ENCODE measurements at places on chromosomes 7 and 10. TPM values are rescaled to one million over a fixed set of nuclear protein-coding genes. Genes with fewer than 3 reads are reported as not detected.

DNA sequence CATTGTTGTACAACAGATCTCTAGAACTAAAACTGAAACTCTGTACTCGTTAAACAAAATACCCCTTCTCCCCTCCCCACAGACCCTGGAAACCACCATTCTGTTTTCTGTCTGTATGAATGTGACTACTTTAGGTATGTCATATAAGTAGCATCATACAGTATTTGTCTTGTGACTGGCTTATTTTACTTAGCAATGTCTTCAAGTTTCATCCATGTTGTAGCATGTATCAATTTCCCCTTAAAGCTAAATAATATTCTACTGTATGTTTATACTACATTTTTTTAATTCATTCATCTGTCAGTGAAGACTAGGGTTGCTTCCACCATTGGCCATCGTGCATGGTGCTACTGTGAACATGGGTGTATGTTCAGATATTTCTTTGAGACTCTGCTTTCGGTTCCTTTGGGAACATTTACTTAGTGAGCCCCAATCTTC is 71.2 kb upstream of the RPA3 start:
- H3K36me3 ChIP-seq, result 0 out of 2 replicates have a peak, but pooled peaks cover 3% of the 10 kb centered on the region
- H3K27me3 ChIP-seq, result no peaks in the 10 kb centered on the region
- peaks cover 54% of the 10 kb centered on the region for H3K4me1 ChIP-seq
- peak overlapping the region; percentile 34 for H3K27ac ChIP-seq

GRCh38 chr7:85186083-85186520 is 754 bp downstream of the SEMA3D start:
- peaks cover 46% of the 10 kb centered on the region for H3K27me3 ChIP-seq
- H3K4me1 ChIP-seq, result peaks cover 16% of the 10 kb centered on the region
- peak; percentile 47 for DNase-seq
- H3K4me3 ChIP-seq, result peak overlapping the region; percentile 87
- no peak overlapping the region for H3K27ac ChIP-seq
- H3K36me3 ChIP-seq, result no peaks in the 10 kb centered on the region

- no peak for DNase-seq
- no peaks in the 10 kb centered on the region for H3K27me3 ChIP-seq
- peaks cover 12% of the 10 kb centered on the region for H3K4me1 ChIP-seq
- H3K4me3 ChIP-seq, result no peak overlapping the region
- no peaks in the 10 kb centered on the region for H3K36me3 ChIP-seq
- no peak overlapping the region for H3K27ac ChIP-seq
These were observed 76.4 kb upstream of the RSU1 start for GRCh38 chr10:16893664-16894063.

Gene SLC29A4
- 11.8 TPM for total RNA-seq

- H3K4me1 ChIP-seq, result peaks cover 24% of the 10 kb centered on the region
- H3K27ac ChIP-seq, result no peak overlapping the region
- no peak overlapping the region for H3K4me3 ChIP-seq
These were observed 279.7 kb upstream of the KLF14 start for GRCh38 chr7:131013716-131014115.
